ENCODE measurements at places on chromosomes 16 and 17.

GRCh38 chr17:82184761-82185160 lies 27.9 kb downstream of the CCDC57 start:
- DNase-seq: no peak

DNA sequence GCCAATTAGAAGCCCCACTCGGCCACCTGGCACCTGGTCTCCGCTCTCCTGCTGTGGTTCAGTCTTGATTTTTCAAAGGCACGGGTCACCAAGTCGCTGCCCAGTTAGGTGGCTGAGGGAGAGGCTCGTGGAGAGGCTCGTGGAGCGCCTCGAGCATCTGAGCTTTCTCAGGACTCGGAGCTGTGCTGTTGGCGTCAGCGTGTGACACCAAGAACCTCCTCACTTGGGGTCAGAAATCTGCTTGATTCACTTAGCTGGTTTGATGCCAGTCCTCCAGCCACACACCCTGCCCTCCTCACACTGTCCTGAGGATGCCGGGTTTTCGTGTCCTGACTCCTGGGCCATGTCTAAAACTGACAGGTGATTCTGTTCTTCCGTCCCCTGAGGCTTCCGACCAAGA lies 82.6 kb downstream of the SOCS1 start:
- DNase-seq: no peak

DNA sequence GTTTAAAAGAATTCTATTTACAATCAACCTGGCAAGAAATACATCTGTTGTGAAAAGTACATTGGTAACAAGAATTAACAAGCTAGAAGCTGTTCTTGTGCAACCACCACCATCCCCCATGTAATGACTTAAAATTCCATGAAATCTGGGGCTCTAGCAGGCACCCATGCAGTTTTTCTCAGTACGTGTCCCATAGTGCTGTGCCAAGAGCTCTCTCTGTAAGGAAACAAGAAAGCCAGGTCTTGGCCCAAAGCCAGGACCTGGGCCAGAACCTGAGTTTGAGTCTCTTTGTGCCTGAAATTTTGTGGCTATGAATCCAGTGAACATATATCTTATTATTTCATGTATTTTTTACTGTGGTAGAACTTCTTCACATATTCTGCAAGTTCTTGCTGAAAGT lies 46.6 kb downstream of the NUP93 start:
- DNase-seq: no peak

GRCh38 chr17:12421646-12422306 lies 243.9 kb upstream of the MYOCD start:
- DNase-seq: no peak

DNA sequence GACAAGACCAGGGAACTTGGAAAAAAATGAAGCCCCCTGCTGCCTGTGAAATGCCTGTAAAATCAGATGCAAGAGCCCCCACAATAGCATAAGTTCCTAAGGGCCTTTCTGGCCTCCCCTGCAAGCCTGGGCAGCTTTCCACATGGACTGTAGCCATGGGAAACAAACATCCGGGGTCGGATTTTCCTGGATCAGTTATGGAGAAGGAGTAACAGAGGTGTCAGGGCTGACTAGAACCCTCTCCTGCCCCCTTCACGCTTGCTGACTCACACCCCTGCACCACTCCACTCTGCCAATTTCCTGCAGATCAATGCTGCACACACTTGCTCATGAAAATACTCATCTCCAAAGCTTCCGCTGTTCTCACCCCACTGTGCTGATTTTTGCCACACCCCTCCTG lies 258.6 kb downstream of the CBLN1 start:
- no peak for DNase-seq

- no peak for DNase-seq
These were observed 13.8 kb upstream of the ZNF469 start for GRCh38 chr16:88368994-88369393.

DNA sequence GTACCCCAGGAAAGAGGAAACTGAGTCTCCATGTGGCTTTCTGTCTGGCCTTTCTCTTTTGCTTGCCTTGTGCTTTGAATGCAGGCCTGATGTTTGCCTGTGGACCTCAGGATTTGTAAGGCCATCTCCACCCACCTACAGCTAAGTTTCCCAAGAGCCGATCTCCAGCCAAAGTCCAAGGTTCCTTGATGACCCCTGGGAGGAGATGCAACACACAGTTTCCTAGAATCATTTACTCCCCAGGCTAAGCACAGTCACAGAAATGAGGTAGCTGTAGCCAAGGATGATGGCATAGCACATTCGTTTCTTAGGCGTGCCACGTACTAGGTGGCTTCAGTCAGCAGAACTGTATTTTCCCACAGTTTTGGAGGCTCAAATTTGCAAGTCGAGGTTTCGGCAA lies 595.4 kb downstream of the MAF start:
- DNase-seq: no peak

DNA sequence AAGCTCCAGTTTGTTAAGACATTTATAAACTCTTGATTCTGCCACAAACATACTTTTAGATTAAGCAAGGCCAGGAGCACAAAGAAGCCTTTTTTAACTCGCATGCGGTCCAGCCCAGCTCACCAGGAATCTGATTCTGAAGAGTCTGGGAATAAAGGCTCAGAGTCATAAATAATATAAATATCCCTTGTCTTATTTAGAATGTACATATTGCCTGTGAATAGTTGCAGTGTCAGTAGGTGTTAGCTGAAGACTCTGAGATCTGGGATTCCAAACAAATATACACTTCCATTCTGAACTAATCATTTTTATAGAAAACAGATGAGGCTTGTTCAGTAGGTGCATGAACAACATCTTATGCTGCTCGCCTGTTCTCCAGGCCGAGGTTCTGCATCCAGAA lies 59.1 kb upstream of the ELAC2 start:
- no peak for DNase-seq

GRCh38 chr17:73533127-73533526 lies 111.1 kb downstream of the SDK2 start:
- no peak for DNase-seq

DNA sequence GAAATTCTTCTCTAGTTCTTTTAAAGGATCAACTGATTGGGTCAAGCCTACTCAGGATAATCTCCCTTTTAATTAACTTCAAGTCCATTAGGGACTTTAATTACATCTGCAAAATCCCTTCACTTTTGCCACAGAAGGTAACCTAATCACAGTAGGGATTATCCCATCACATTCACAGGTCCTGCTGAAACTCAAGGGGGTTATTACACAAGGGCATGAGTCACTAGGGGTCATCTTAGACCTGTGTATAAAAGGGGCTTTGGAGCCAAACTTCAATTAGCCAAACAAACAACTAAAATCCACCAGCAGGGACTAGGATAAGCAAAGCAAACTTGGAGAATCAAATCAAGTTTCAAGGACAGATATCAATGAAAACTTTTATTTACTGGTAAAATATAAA lies 19.4 kb downstream of the CIAPIN1 start:
- DNase-seq: no peak

DNA sequence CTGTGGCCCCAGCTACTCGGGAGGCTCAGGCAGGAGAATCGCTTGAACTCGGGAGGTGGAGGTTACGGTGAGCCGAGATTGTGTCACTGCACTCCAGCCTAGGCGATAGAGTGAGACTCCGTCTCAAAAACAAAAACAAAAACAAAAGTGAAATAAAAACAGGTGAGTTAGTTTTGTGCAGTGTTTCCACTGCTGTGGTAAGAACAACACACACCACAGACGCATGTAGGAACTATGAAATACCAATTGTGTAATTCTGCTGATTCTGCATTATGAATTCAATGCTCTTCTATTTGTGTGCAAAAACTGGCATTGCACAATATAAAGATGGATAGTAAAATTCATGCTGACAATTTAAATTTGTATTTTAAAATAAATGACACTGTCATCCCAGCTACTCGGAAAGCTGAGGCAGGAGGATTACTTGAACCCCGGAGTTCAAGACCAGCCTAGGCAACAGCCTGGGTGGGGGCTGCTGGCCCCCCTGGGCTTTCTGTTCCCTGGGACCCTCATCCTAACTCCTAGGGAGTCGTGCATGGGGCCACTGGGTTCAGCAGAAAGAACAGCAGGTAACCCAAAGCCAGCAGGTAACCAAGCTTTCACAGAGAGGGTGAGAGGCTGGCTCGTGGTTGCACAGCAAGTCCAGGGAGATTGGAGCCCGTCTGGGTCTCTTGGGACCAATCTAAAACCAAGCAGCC lies 10.6 kb upstream of the RHBDF2 start:
- DNase-seq: no peak

DNA sequence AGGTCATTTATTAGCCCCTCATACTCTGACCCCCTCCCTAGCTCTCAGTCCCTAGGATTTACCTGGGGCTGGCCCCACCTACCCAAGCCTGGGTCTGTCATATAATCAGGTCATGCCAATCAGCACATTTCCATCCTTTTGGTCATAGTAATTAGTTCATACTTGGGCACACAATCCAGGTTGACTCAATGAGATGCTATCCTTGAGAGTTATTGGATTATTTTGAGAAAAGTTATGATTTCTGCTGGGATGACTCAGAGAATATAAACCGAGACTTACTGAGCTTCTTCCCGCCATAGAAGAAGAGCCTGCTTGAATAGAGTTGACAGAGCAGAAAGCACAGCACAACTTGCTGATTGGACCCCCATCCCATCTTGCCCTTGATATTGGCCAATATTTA lies 331.5 kb downstream of the CBLN1 start:
- no peak for DNase-seq

DNA sequence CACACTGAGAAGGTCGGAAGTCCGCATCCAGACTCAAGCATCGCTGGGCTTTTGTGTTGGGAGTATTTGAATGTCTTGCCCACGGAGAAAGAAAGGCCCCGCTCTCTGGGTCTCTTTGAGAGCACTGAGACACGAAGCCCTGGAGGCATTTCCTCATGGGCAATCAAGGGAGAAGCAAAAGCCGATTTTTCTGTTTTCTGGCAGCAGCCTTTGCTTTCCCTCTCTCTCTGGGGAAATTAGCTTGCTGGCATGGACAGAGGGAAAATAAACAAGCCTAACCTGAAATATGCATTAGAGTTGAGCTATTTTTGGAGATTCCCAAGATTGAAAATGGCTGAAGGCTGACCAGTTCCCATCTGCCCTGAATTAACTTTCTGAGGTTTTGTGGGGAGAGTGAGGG lies 238.7 kb downstream of the HAPSTR1 start:
- no peak for DNase-seq
